ENCODE measurements at places on chromosomes 4 and X. TPM values are rescaled to one million over a fixed set of nuclear protein-coding genes. Genes with fewer than 3 reads are reported as not detected.

- DNase-seq: no peak
These were observed 58.1 kb upstream of the ENPP6 start for GRCh38 chr4:184275766-184276165.

GRCh38 chrX:11100281-11101035 lies 10.7 kb upstream of the HCCS start:
- DNase-seq: no peak

DNA sequence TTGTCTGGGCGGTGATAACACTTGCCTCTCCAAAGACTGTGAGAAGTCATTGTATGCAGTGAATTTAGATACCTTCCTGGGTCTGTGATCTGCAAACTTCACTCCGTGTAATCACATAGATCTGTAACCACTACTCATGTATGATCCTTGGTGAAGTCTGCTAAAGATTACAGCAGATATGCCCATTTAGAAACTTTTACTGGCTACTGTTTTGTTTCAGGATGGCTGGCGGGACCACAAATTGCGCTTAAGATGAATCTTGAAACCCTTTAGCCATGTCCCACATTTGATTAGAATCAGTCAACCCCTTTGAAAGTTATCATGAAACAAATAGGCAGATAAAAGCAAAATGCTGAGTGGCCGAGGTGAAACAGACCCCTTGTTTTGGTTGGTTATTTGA lies 126.5 kb upstream of the SCML1 start:
- DNase-seq: no peak

GRCh38 chrX:44908153-44908552 lies 35.2 kb downstream of the KDM6A start:
- DNase-seq: no peak

DNA sequence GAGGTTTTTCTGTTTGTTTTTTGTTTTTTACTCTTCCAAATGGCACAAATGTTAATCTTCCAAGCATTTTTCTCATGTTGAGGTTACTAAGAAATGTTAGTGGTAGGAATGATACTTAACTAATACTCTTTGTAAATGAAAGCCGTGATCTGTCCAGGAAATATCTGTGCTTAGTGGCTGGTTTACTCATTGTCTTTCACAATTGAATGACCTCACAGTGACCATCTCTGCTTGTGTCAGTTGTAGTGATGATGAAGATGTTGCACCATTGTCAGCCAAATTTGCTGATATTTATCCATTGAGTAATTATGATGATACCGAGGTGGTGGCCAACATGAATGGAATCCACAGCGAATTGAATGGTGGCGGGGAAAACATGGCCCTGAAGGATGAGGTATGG lies 93.5 kb downstream of the TNIP2 start:
- no peak for DNase-seq

Gene BCORL1
- 12.4 TPM for total RNA-seq

Gene ADGRG2
- 0.17 TPM for total RNA-seq

Measured in left ventricle myocardium superior (tissue), 1 donor.